ENCODE measurements at places on chromosomes 7 and 10.

- DNase-seq = no peak
Observed at GRCh38 chr7:56181010-56181409, 64.8 kb upstream of the NUPR2 start.

- no peak for DNase-seq
Observed at GRCh38 chr7:147510201-147510542, 1080.4 kb upstream of the C7orf33 start.

DNA sequence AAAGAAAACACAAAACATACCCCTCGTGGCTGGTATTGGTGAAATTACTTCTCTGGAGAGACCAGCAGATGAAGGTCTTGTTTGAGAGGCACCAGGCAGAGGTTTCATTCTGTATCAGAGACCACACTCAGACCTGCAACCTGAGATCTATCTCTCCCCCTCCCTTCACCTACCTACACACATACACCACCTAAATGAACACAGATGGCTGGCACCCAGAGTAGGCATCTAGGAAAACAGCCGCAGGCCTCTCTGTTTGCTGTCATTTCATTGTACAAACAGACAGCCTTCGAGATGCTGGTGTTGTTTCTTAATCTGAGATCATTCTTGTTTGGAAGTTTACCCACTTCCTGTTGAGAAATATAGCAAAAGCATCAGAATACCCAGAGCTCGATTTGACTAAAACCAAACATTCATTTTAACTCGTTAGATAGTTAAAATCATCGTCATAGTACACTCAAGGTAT is 173.9 kb upstream of the SLC25A13 start:
- DNase-seq = no peak

DNA sequence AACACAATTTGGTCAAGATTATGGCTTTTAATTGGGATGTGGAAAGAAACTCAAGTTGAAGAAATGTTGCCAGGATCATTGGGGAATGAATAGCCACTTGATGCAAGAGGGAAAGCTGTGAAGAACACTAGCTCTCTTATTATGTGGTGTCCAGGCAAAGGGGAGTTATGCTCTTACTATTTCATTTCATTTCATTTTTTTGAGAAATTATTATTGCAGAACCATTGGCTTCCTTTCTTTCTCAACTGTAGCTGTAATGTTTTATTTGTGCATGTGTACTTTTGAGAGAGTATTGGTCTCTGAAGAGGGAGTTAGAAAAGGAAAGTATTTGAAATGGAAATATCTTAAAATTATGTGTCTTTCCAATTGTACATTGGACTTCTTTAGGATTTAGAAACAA is 312.6 kb upstream of the BMPER start:
- no peak for DNase-seq

Measured in nucleus accumbens (tissue), 56 donors.